Bronchial epithelial cell (primary cell): ENCODE measurements at places on chromosomes 3 and 15.

GRCh38 chr3:122217901-122218300 is 34.4 kb downstream of the CASR start:
- DNase-seq, result no peak

GRCh38 chr3:177361081-177361938 is 164.0 kb upstream of the TBL1XR1 start:
- DNase-seq, result no peak

DNA sequence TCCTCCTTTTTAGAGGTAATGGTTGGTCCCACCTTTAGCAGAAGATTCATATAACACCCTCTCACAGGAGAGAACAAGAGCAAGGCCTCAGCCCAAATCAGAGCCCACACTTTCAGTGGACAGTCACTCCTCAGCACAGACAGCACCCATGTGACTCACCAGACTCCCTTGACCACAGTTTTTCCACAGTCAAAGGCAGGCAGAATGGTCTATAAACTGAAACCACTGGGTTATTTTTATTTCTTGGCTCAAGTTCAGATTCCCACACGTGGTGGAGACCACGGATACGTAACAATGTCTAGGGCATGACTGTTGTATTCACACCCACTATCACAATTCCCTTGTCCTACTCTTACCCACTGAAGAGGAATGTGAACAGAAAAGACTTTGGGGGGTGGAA is 237.8 kb upstream of the UBE2E1 start:
- DNase-seq, result peak; percentile 91

- no peak for DNase-seq
Observed at GRCh38 chr3:114033721-114034120, 22.6 kb downstream of the CCDC191 start.

DNA sequence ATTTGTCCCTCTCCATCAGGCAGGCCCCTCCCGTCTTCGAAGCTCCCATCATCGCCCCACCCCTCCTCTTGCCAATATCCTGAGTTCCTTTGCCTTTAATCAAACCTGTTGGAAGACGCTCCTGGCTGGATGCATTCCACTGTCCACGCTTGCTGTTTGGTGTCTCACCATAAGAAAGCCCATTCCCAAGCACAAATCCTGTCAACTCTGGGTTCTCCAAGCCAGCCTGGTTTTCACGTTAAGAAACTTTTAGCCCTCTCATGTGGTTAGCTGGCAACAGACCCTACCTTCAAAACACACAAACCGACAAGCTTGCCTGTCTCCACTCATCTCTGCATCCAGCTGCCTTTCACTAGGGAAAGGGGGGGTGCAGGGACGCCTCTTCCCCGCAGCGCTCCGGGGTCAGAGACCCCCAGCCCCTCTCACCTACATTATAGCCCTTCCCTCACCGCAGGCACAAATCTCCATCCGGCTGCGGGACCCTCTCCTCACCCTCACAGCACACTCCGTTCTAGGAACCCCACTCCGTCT is 1.1 kb downstream of the GORASP1 start:
- peak; percentile 47 for DNase-seq

- DNase-seq, result no peak
Observed at GRCh38 chr3:131658115-131658514, 155.3 kb upstream of the MRPL3 start.

DNA sequence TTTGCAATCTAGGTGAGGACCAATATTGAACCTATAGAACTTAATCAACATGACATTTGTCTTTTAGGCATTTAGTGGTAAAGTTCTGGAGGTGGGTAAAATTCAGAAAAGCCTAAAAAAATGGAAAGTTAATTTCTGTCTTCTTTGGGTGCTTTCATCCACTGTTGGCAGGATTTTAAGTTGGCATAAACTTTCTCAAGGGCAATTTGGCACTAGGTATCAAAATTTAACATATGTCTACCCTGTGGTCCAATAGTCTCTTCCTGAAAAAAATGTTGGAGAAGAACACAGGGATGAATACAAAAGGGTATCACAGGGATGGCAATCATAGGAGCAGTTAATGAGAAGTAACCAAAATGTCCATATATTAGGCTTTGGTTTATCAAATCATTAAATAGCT is 227.0 kb upstream of the WNT5A start:
- DNase-seq, result no peak

DNA sequence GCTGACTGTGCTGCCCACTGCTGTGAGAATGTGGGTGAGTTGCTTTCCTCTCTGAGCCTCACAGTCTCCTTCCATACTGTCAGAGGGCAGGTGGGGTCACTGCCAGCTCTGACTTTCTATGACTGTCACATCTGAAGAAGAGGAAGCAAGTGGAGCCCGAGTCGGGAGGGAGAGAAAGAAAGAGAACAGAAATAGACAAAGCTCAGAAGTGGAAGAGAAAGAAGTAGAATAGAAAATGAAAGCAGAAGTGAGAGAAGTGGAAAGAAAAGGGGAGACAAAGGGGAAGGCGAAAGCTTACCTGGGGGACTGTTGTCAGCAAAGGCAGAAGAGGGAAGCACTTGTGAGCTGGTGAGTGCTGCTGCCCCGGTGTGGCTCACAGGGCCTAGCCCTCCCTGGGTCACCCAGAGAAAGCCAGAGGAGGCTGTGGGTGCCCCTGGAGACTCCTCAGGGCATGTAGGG is 57.9 kb downstream of the EPHB1 start:
- DNase-seq, result no peak

- peak; percentile 23 for DNase-seq
Observed at GRCh38 chr15:36156879-36157427, 422.5 kb upstream of the CDIN1 start.

DNA sequence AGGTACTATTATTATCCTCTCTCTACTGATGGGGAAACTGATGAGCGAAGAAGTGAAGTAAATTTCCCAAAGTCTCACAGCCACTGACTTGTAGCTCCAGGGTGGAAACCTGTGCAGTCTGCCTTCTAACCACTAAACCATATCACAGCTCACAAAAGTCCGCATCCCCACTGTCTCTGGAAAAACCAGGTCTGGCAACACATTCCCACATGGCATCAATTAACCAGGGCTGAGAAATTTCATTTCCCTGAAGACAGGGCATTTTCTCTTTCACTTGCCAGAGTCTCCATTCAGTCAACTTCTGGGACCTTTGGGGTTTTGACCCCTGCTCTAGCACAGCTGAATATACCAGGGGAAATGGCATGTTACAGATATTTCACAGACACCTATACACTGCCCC is 26.5 kb downstream of the FBXO40 start:
- DNase-seq, result no peak

DNA sequence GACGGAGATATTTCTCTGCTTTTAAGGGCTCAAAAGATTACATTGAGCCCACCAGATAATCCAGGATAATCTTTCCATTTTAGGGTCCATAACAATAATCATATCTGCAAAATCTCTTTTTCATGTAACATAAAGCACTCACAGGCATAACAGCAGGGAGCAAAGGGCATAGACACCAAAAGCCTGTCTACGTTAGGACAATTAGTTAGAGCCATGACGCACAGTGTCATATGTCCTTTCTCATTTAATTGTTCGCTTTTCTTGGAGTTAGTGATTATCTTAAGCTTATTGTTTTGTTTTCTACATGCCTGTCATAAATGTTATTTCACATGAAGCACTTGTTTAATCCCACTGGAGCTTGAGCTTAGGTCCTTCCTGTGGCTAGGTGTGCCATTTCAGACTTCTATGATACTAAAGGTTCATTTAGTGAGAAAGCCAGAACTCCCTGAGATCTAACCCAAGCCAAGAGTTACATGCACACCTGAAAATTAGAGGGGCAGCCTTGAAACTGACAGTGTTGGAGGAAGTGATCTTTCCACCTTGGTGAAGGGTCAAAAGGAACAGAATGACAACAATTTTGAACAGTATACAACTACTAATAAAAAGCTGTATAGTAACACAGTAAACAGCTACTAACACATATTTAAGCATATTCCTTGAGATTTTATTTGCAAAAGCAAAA is 11.7 kb upstream of the HHATL start:
- no peak for DNase-seq

DNA sequence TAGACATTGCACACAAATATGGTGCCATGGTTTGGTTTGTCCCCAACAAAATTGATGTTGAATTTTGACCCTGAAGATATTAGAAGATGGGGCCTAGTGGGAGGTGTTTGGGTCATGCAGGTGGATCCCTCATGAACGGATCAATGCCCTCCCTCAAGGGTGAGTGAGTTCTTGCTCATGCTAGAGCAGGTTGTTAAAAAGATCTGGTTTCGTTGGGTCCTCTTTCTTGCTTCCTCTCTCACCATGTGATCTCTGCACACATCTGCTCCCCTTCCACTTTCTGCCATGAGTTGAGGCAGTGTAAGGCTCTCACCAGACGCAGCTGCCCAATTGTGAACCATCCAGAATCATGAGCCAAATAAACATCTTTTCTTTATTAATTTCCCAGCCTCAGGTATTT is 87.8 kb upstream of the MDFIC2 start:
- DNase-seq, result no peak

GRCh38 chr3:190560013-190560895 is 46.4 kb downstream of the IL1RAP start:
- no peak for DNase-seq

- no peak for DNase-seq
Observed at GRCh38 chr15:101324524-101325177, 29.6 kb upstream of the SNRPA1 start.

DNA sequence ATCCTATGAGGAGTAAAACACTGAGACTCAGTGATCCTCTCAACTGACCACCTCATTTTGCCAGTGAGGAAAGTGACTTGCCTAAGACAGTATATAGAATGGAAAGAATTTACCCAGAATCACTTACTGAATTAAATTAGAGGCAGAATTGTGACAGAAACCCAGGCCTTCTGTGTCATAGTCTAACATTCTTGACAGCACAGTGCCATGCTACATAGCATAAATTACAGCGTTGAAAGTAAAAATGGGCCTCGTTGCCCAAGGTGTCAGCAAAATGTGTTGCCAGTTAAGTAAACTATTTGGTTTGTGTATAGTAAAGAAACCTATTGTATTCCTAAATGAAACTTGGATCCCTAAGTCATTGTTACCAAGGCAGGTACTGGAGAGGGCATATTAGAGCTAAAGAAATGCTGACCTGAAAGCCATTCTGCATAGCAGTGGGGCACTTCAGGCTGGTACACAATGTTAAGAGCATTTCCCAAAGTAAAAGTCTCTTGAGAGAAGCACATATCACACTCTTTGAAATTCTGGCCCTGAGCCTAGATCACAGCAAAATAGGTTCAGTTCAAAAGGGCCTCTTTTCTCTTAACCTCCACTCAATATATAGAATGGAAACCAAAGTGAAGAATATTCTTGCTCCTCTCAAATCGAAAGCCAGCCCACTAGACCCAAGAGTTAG is 53.8 kb downstream of the HMG20A start:
- DNase-seq, result no peak

DNA sequence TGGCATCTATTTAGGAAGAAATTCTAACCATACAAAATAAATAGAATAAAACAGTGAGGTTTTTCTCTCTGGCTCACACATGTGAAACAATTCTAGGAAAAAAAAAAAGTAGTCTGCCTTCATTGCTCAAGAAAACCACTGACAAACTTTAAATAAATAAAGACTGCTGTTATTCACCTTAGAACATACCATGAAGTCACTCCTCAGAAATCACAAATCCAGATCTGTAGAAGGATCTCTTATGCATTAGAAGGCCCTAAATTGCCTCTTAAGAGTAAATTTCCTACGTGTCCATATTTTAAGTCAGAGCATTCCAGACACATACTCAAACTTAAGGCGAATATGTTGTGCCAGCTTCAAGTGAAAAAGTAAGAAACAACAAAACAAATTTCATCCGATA is 217.3 kb downstream of the ZIC4 start:
- no peak for DNase-seq

DNA sequence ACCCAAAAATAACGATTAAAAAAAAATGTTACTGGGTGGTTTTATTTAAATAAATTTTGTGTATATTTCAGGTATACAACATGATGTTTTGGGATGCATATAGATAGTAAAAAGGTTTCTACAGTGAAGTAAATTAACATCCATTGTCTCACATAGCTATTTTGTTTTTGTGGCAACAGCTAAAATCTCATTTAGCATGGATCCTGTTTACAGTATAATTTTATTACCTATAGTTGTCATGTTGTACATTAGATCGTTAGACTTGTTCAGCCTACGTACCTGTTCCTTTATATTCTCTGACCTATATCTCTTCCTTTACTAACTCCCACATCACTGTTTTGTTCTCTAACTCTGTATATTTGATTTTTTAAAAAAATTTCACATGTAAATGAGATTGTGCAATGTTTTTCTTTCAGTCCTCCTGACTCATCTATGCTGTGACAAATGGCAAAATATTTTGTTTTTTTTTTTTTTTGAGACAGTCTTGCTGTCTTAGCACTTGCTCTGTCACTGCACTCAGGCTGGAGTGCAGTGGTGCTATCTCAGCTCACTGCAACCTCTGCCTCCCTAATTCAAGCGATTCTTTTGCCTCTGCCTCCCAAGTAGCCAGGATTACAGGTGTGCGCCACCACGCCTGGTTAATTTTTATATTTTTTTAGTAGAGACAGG is 45.6 kb downstream of the OIP5 start:
- peak; percentile 64 for DNase-seq

- DNase-seq, result no peak
Observed at GRCh38 chr3:160546727-160547126, 18.6 kb downstream of the KPNA4 start.

- DNase-seq, result no peak
Observed at GRCh38 chr3:197706658-197707057, 30.0 kb downstream of the RUBCN start.

GRCh38 chr3:13601692-13602080 is 52.8 kb downstream of the FBLN2 start:
- DNase-seq, result no peak
